Naive thymus-derived CD4-positive, alpha-beta T cell (primary cell): ENCODE measurements at places on chromosomes 16 and 17. TPM values are rescaled to one million over a fixed set of nuclear protein-coding genes. Genes with fewer than 3 reads are reported as not detected.

DNA sequence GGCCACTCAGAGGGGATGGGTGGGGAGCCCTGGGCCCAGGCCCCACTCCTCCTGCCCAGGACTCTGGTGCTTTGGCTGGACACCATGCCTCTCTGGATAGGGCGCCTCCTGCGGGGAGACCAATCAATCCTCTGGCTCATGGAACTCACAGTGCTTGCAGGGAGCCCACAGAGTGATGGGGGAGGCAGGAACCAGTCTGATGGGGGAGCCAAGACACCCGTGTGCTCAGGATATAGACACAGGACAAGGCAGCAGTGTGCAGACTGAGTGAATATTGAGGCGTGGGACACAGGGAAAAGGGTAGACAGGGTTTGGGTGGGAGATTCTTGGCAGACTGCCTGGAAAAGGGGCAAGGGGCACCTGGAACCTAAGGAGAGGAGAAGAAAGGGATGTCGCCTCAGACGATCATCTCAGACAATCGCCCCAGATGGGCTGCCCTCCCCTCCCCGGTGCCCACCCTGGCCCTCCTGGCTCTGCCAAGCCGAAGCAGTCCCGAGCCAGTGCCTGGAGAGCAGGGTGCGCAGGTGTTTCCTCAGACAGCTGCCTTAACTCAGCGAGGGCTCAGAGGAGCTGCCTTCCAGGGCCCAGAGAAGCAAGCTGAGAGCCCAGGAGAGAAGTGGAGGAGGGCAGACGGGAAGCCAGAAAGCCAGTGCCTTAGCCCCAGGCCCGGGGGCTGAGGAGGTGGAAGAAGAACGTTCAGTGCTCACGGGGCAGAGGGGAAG lies 37.4 kb upstream of the DLX4 start:
- no peaks in the 10 kb centered on the region for H3K27me3 ChIP-seq
- H3K36me3 ChIP-seq, result no peaks in the 10 kb centered on the region
- no peak for DNase-seq
- H3K4me1 ChIP-seq, result no peaks in the 10 kb centered on the region
- no peak overlapping the region for H3K4me3 ChIP-seq
- H3K27ac ChIP-seq, result no peak overlapping the region

- no peak overlapping the region for H3K27ac ChIP-seq
- no peak for DNase-seq
- peaks cover 19% of the 10 kb centered on the region for H3K36me3 ChIP-seq
- H3K27me3 ChIP-seq, result no peaks in the 10 kb centered on the region
- H3K4me1 ChIP-seq, result no peaks in the 10 kb centered on the region
Observed at GRCh38 chr17:78044280-78044835, 84.2 kb downstream of the TMC6 start.

DNA sequence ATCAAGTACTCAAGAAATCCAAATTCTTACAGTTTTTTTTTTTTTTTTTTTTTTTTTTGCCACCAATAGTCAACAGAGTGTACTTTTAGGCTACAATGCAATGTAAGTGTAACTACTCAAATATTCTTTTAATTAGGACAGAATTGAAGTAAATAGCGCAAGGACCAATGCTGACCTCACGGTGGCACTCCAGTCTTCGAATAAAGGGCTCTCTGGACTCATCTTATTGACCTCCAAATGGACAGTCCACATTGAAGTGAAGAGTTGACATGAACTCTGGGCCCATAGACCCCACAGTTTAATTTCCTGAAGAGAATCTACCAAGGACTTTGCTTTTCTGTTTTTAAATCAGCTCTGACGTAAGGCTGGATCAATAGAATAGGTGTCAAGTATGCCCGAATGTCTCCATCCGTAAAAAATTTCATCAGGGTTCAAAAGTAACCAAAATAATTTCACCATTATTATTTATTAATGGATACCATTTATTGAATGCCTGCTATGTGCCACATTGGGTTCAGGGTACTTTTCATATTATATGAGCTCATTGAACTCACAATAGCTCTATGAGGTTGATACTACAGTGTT lies 7.3 kb upstream of the DDX52 start:
- no peak overlapping the region for H3K4me3 ChIP-seq
- no peak overlapping the region for H3K27ac ChIP-seq
- no peaks in the 10 kb centered on the region for H3K27me3 ChIP-seq

GRCh38 chr17:7634384-7634783 lies 4.4 kb downstream of the SHBG start:
- no peaks in the 10 kb centered on the region for H3K4me1 ChIP-seq
- H3K27me3 ChIP-seq, result no peaks in the 10 kb centered on the region
- no peak overlapping the region for H3K27ac ChIP-seq

- no peak for DNase-seq
- H3K4me1 ChIP-seq, result peaks cover 40% of the 10 kb centered on the region
- H3K4me3 ChIP-seq, result no peak overlapping the region
Observed at GRCh38 chr16:89378947-89379771, 111.2 kb downstream of the ANKRD11 start.

DNA sequence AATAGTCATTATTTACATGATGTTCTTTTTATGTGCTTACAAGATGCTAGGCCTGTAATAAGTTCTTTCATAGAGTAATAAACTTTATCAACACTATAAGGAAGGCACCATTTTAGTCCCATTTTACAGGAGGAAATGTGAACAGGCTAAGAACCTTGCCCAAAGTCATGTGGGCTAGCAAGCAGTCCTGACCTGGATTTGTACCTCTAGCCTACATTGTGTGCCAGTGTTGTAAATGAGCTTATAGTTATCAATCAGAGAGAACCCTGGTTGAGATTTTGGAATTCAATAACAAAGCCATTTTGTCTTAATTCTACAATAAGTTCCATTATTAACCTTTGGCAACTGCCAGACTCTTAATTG lies 6.7 kb upstream of the TBKBP1 start:
- H3K27ac ChIP-seq, result no peak overlapping the region
- peaks cover 6% of the 10 kb centered on the region for H3K4me1 ChIP-seq
- no peaks in the 10 kb centered on the region for H3K27me3 ChIP-seq
- H3K4me3 ChIP-seq, result no peak overlapping the region
- DNase-seq, result no peak

DNA sequence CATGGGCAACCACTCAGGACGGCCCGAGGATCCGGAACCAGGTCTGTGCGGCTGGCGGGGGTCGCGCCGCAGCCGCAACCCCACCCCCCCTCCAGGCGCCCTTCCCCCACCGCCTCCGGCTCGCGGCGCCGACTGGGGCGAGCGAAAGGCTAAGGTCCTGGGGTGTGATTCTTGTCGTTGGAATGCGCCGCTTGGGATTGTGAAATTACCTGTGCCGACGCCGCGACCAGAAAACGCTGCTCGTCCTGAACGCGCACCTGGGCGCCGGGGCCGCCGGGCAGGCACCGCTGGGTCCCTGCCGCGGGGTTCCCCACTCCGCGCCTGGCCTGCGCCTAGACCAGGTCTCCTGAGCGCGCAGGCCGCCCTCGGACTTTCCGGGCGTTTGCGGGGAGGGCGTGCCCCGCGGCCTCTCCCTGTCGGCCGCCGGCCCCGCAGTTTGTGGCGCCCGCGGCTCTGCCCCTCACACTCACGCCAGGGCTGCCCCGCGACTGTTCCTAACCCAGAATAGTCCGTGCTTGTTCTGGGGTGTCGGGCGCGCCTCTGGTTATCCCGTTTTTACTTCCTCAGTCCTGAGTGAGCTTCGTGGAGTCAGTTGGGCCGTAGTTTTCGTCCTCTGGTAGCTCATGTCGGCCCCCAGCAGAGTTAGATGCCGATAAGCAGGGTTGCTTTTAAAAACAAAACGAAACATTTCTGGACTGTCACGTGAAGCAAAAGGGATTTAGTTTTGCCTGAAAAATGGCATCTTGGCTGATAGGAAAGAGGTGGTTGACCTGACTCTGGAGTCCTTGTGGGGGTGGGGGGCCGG lies 147.2 kb downstream of the SPECC1 start:
- H3K36me3 ChIP-seq, result no peaks in the 10 kb centered on the region
- no peaks in the 10 kb centered on the region for H3K27me3 ChIP-seq
- peaks cover 6% of the 10 kb centered on the region for H3K4me1 ChIP-seq
- DNase-seq, result no peak
- peak overlapping the region; percentile 7 for H3K27ac ChIP-seq
- H3K4me3 ChIP-seq, result peak overlapping the region; percentile 58

GRCh38 chr16:72373201-72373600 lies 201.2 kb upstream of the PMFBP1 start:
- DNase-seq, result no peak
- H3K36me3 ChIP-seq, result no peaks in the 10 kb centered on the region
- no peak overlapping the region for H3K27ac ChIP-seq
- H3K27me3 ChIP-seq, result no peaks in the 10 kb centered on the region

DNA sequence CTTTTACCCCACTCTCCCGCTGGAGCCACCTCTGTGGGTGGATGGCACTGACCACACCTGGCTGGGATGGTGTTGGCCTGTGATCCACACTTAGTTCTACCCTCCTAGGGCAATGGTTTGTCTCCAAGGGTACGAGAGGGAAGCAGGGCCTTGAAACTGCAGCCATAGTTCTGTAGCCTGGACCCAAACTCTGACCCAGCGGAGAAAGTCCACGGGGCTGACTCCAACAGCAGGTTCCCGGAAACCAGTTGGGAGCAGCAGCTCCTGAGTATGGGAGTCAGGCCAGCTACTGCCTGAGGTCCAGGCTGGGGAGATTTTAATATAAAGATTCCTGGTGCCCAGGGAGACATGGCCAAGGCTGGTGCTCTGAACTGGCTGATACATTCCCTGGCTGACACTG lies 23.6 kb upstream of the MTSS2 start:
- H3K4me1 ChIP-seq, result no peaks in the 10 kb centered on the region
- no peak overlapping the region for H3K27ac ChIP-seq
- no peaks in the 10 kb centered on the region for H3K27me3 ChIP-seq
- no peak for DNase-seq

The WIPI1 gene
- 3.6 TPM for total RNA-seq

The CCDC40 gene
- total RNA-seq, result 3.0 TPM

The ETV4 gene
- not detected for total RNA-seq

The ABCC11 gene
- not detected for total RNA-seq

The CDRT15 gene
- total RNA-seq, result not detected

The PRSS36 gene
- total RNA-seq, result 0.69 TPM

The TBC1D3E gene
- 0.32 TPM for total RNA-seq

The TBC1D3C gene
- total RNA-seq, result not detected
